ENCODE measurements at places on chromosomes 1 and 21. TPM values are rescaled to one million over a fixed set of nuclear protein-coding genes. Genes with fewer than 3 reads are reported as not detected.

GRCh38 chr1:204438628-204439027 lies 27.0 kb upstream of the PPP1R15B start:
- no peaks in the 10 kb centered on the region for H3K27me3 ChIP-seq
- no peaks in the 10 kb centered on the region for H3K4me1 ChIP-seq
- DNase-seq: no peak
- peak overlapping the region; percentile 61 for H3K27ac ChIP-seq
- no peak overlapping the region for H3K4me3 ChIP-seq
- peaks cover 35% of the 10 kb centered on the region for H3K36me3 ChIP-seq

DNA sequence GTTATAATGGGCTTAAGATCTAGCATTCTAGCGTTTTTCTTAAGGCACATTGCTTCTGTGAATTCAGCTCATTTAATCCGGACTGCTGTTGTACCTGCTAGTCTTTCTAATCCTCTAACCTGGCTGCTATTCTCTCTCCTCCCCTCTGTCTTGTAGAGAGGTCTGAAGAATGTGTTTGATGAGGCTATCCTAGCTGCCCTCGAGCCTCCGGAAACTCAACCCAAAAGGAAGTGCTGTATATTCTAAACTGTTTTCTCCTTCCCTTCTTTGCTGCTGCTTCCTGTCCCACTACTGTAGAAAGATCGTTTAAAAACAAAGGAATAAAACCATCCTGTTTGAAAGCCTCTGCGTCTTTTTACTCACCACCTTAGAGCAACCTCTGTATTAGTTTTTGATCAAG lies 37.3 kb downstream of the CDC42 start:
- H3K27me3 ChIP-seq: no peaks in the 10 kb centered on the region
- peaks cover 31% of the 10 kb centered on the region for H3K4me1 ChIP-seq

DNA sequence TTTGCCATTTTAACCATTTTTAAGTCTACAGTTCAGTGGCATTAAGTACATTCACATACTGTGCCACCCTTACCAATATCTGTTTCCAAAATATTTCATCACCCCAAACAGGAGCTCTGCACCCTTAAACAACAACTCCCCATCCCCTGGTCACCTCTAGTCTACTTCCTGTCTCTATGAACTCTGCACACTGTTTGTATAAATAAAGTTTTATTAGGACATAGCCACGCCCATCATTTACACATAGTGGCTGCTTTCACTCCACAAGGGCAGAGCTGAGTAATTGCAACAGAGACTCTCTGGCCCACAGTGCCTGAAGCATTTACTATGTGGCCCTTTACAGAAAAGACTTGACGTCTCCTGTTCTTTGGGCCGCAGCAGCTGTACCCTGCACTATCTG lies 30.1 kb downstream of the KCNAB2 start:
- no peak overlapping the region for H3K4me3 ChIP-seq
- H3K27ac ChIP-seq: no peak overlapping the region
- H3K36me3 ChIP-seq: no peaks in the 10 kb centered on the region
- peaks cover 11% of the 10 kb centered on the region for H3K27me3 ChIP-seq

DNA sequence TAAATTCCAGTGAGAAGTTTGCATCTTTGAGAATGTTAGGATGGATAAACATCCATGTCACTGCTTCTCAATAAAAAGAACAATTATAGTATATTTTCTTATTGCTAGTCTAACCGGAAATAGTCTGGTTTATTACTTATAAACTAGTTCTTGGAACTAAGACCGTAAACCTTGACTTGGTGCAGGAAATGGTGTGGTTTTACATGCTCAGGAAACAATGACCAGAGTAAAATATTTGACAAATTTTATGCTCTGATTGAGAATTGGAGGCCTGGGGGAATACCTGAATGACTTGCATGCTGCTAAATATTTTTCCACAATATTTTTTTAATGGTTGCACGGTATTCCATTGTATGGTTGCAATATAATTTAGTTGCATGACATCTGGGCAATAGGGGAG lies 76.3 kb downstream of the XCL2 start:
- no peak overlapping the region for H3K27ac ChIP-seq
- no peak overlapping the region for H3K4me3 ChIP-seq
- no peaks in the 10 kb centered on the region for H3K36me3 ChIP-seq

- H3K36me3 ChIP-seq: peaks cover 33% of the 10 kb centered on the region
- no peak for DNase-seq
- H3K27ac ChIP-seq: peak overlapping the region; percentile 40
- peaks cover 36% of the 10 kb centered on the region for H3K4me1 ChIP-seq
- peak overlapping the region; percentile 46 for H3K4me3 ChIP-seq
These were observed 3.6 kb downstream of the OTUD7B start for GRCh38 chr1:150006881-150007421.

GRCh38 chr1:174550296-174550695 lies 102.5 kb downstream of the GPR52 start:
- no peak overlapping the region for H3K4me3 ChIP-seq
- no peaks in the 10 kb centered on the region for H3K27me3 ChIP-seq
- no peak for DNase-seq
- no peaks in the 10 kb centered on the region for H3K4me1 ChIP-seq
- no peaks in the 10 kb centered on the region for H3K36me3 ChIP-seq
- H3K27ac ChIP-seq: no peak overlapping the region

RGL1 gene
- 17.0 TPM for total RNA-seq

All from type B pancreatic cell (in vitro differentiated cells).